K562 (cell line): ENCODE measurements at places on chromosomes 3 and 15. TPM values are rescaled to one million over a fixed set of nuclear protein-coding genes. Genes with fewer than 3 reads are reported as not detected.

GRCh38 chr15:39406485-39406884, 174.4 kb upstream of the THBS1 start:
- no peak for DNase-seq

DNA sequence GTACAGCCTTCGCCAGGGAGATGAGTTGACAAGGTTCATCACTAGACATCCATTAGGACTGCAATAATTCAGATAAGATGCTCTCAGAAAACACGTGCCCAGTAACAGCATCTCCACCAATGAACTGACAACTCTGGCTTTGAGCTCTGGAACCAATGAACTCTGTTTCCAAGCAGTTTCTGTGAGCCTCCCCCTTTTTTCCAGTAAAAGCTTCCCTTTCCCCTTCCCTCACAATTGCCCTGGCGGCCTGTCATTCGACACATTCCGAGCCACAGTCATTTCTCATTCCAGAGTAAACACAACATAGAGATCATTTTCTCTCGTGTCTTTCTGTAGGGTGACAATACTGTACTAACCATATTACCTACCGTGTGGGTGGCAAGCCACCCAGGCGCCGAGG, 3.6 kb downstream of the PLA2G4D start:
- no peak for DNase-seq

- no peak for DNase-seq
Observed at GRCh38 chr15:41881550-41881919, 12.3 kb downstream of the SPTBN5 start.

- no peak for DNase-seq
Observed at GRCh38 chr3:68135067-68135466, 480.7 kb upstream of the SUCLG2 start.

- DNase-seq, result no peak
Observed at GRCh38 chr3:15291589-15292541, 40.5 kb downstream of the SH3BP5 start.

DNA sequence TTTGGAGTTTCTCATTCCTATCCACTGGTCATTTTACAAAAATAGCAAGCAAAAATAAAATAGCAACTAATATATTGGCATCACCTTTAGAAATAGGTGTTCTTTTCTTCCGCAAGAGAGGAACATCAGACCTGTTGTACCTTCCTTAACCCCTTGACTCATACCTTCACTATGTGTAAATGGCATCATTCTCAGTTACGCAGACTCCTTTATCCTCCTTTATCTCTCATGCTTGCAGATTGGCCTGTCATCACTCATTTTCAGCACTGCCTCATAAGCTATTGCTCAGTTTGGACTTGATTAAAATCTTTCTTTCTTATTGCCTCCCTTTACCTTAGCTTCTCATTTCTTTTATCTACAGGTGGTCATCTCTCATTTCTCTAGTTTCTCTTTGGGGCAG, 21.4 kb downstream of the ARHGEF26 start:
- DNase-seq, result no peak

GRCh38 chr15:77716632-77717332, 84.1 kb upstream of the LINGO1 start:
- no peak for DNase-seq

DNA sequence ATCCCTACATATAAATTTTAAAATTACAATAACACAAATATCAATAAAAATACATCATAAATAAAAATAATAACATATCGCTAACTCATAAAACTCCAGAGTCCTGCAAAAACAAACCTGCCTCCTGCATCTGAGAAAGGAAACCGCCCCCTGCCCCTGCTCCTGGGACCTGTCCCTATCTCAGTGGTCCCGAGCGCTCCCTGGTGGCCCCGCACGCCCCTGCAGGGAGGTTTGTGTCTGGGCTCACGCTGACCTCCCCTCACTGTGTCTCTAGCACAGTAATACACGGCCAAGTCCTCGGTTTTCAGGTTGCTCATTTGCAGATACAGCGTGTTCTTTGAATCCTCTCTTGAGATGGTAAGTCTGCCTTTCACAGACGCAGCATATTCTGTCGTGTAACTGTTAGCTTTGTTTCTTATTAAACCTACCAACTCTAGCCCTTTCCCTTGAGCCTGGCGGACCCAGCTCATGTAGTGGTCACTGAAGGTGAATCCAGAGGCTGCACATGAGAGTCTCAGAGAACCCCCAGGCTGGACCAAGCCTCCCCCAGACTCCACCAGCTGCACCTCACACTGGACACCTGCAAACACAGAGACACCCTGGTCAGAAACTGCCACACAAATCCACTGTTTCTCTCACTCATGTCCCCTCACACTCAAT, 554.1 kb downstream of the GOLGA6L6 start:
- peak; percentile 52 for DNase-seq

DNA sequence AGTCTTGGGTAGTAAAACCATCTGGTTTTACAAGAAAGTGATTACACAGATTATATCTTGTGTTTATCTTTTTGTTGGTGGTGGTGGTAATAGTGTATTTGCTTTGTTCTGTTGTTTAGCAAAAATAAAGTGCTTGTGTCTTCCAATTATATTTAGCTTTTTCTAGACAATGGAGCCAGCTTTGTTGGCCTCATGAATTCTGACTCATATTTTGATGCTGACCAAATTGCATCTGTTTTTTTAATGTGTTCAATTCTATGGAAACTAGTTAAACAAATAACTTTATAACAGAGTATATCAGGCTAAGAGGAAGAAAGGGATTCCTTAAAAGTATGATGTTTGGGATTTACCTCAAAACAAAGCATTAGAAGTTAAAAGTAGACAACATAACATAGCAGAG, 69.3 kb upstream of the BFSP2 start:
- no peak for DNase-seq

DNA sequence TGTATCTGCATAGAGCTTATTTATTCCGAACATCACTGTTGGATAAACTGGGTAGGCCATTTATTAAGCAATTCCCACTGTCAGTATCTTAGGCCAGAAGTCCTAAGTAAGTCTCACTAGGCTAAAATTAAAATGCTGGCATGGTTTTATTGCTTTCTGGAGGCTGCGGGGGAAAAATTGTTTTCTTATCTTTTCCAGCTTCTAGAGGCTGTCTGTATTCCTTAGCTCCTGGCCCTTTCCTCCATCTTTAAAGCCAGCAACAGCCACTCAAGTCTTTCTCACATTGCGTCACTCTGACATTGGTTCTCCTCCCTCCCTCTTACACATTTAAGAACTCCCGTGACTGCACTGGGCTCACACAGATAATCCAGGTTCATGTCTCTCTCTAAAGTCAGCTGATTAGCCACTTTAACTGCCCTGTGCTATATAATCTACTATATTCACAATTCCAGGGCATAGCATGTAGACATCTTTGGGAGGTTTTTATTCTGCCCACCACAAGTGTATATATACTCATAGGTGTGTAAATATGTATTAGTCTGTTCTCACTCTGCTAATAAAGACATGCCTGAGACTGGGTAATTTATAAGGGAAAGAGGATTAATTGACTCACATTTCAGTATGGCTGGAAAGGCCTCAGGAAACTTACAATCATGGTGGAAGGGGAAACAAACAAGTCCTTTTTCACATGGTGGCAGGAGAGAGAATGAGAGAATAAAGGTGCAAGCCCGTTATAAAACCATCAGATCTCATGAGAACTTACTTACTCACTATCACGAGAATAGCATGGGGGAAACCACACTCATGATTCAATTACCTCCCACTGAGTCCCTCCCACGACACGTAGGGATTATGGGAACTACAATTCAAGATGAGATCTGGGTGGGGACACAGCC, 113.5 kb upstream of the SLC7A14 start:
- DNase-seq, result peak; percentile 79

- peak; percentile 86 for DNase-seq
Observed at GRCh38 chr3:133927540-133928066, 31.9 kb upstream of the RAB6B start.

GRCh38 chr3:126835472-126836219, 131.6 kb downstream of the CHCHD6 start:
- DNase-seq, result peak; percentile 21

DNA sequence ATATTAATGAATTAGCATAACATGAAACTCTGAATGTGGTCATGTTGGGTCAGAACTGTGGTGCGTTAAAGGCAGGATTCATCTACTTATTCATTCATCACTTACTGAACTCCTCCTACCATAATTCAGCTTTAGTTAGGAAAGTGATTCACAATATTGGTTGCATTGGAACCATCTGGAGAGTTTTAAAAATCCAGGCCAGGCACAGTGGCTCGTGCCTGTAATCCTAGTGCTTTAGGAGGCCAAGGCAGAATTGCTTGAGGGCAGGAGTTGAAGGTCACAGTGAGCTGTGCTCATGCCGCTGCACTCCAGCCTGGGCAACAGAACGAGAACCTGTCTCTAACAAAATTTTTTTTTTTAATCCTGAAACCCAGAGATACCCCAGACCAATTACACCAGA, 44.2 kb upstream of the ATG7 start:
- no peak for DNase-seq

DNA sequence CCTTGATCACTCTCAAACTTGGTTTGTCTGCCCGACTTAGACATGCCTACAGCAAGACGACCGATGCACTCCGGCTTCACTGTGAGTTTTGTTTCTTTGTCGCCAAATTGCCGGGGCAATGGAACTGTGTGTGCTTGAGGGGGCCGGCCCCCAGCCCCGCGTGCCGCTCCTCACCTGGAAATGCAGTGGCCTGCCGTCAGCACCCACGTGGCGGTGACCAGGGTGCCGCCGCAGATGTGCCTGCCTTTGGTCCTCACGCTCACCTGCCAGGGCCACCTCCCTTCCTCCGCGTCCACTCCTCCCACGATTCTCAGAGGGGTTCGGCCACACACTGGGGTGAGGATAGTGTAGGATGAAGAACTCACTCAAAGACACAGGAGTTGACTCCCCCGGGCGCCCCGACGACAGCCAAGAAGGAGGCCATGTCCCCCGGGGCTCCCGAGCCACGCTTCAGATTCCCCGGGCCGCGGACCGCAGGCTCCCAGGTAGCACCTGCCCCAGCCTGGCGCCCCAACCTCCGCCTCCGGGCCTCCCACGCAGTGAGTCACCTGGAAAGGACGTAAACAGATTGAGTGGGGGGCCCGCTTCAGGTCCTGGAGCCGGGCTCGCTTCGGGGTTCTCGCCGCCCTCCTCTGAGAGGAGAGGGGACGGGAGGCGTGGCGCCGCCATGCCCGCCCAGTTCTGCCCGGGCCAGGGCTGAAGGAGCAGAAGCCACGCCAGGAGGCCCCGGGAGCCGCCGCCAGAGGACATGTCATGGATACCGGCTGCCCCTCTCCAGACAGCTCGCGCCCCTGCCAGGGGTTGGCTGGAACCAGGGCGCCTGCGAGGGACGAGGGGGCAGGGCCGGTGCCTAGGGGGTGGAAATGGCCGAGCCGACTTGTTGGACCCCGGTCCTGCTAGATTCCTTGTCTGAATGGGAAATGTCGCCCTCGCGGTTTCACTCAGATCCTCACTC, 29.6 kb downstream of the MYL3 start:
- DNase-seq, result no peak

GRCh38 chr15:40793216-40793989, 13.5 kb upstream of the ZFYVE19 start:
- no peak for DNase-seq

The CHST2 gene
- 55.1 and 60.3 TPM in 2 replicates for total RNA-seq

The STRA6 gene
- 0.38 and 0.47 TPM in 2 replicates for total RNA-seq

The CLDN18 gene
- 0.11 TPM in 2 replicates for total RNA-seq

The TUSC7 gene
- total RNA-seq, result not detected in 2 replicates

The SST gene
- total RNA-seq, result not detected in 2 replicates

The GOLGA8T gene
- total RNA-seq, result not detected in 2 replicates

The XCR1 gene
- total RNA-seq, result not detected in 2 replicates

The BTLA gene
- total RNA-seq, result 0.22 TPM in 1 of 2 replicates, not detected in the other

The GNB5 gene
- total RNA-seq, result 1.0 and 1.1 TPM in 2 replicates

The DNAH1 gene
- 0.84 and 1.2 TPM in 2 replicates for total RNA-seq

The C3orf49 gene
- not detected in 2 replicates for total RNA-seq

The STXBP5L gene
- total RNA-seq, result not detected in 2 replicates

The ARHGAP11A gene
- 68.4 and 92.5 TPM in 2 replicates for total RNA-seq
